ENCODE measurements at places on chromosomes 11 and 22.

GRCh38 chr11:79973721-79974617 is 533.1 kb upstream of the TENM4 start:
- peak; percentile 7 for DNase-seq

DNA sequence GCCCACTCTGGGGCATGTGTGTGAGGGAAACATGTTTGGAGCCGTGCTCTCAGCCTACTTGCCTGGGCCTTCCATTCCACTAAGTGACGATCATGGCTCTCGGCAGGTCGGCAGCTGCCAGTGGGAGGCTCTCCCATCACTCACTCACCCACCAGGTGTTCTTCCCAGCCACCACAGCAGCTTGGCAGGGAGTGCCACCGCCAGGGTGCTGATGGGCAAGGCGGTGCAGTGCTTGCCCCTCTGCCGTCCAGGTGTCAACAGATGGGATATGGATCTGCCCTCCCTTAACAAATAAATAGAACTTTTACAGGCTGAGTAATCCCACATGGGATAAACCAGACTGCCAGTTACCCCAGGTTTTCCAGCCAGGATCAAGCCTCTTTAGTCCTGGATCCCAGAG is 205.5 kb upstream of the TMEM45B start:
- no peak for DNase-seq

- no peak for DNase-seq
Observed at GRCh38 chr11:8234910-8235309, 28.8 kb downstream of the LMO1 start.

- DNase-seq: no peak
Observed at GRCh38 chr22:49925525-49926128, 7.2 kb downstream of the CRELD2 start.

DNA sequence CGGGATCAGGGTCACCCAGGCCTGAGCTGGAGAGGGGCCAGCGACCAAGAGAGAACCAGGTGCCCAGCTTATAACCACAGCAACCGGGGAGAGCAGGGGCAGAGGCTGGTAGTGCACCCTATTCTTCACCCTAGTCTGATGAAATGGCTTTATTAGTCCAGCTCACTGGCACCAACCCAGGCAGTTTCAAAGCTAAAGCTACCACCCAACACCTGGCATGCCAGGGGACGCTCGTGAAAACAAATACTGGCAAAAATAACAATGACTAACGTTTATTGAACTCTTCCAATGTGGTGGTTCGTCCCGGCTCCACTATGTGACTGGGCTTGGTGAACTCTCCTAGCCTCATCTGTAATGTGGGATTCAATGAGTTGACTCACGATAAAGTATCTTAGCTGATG is 30.6 kb downstream of the SCGB1A1 start:
- DNase-seq: no peak

DNA sequence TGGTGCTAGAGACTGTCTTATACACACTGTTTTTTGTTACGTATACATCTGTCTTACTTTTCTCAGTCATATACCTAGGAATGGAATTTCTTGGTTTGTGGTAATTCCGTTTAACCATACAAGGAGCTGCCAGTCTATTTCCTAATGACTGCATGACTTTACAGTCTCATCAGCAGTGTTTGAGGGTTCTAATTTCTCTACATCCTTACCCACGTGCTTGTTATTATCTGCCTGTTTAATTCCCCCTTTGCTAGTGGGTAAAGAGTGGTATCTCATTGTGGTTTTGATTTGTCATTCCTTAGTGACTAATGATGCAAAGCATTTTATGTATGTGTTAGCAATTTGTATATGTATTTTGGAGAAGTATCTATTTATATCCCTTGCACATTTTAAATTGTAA is 1008.0 kb downstream of the FAM181B start:
- no peak for DNase-seq

DNA sequence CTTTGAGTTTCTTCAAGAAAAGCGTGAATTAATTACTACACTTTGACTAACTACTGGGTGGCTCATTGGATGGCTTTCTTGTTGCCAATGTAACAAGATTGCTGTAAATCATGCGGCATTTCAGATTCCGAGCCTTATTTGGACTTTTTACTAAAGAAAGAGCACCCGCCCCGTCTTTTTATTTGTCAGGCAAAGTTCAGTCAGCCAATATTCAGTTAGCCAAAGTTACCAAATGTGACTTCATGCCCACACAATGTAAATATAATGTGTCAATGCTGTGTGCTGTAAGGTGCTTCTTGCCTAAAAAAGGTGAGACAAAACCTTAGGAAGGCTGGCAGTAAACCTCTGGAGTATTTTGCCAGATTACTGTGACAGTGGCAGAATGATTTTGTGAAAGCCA is 14.8 kb downstream of the FLI1 start:
- no peak for DNase-seq

- no peak for DNase-seq
Observed at GRCh38 chr11:19441288-19441687, 200.5 kb upstream of the E2F8 start.

DNA sequence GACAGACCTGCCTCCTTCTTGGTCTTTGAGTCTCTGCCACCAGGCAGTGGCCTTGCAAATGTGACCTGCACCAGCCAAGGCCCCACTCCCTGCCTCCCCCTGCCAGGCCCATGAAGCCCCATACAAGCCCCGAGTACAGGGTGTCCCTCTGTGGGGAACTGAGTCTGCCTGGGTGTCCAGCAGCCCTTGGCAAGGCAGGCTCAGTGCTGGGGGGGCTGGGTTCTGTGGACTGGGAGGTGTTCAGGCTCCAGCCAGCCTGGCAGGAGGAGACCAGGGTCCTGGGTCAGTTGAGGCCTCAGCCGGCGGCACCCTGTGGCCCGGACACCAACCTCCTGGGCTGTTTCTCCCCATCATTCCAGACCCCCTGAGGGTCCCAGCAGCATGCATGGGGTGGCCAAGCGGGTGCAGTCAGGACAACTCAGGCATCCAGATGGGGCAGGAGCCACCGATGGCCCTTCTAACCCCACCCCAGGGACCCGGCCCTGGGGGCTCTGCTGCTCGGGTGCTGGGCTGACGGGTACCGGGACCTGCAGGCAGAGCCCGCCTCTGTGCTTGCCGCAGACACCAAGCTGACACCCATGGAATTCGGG is 5.7 kb downstream of the MUC5AC start:
- DNase-seq: no peak

GRCh38 chr11:130325691-130326090 is 11.0 kb upstream of the ZBTB44 start:
- no peak for DNase-seq

- DNase-seq: no peak
Observed at GRCh38 chr22:47299863-47300697, 537.6 kb downstream of the TBC1D22A start.

DNA sequence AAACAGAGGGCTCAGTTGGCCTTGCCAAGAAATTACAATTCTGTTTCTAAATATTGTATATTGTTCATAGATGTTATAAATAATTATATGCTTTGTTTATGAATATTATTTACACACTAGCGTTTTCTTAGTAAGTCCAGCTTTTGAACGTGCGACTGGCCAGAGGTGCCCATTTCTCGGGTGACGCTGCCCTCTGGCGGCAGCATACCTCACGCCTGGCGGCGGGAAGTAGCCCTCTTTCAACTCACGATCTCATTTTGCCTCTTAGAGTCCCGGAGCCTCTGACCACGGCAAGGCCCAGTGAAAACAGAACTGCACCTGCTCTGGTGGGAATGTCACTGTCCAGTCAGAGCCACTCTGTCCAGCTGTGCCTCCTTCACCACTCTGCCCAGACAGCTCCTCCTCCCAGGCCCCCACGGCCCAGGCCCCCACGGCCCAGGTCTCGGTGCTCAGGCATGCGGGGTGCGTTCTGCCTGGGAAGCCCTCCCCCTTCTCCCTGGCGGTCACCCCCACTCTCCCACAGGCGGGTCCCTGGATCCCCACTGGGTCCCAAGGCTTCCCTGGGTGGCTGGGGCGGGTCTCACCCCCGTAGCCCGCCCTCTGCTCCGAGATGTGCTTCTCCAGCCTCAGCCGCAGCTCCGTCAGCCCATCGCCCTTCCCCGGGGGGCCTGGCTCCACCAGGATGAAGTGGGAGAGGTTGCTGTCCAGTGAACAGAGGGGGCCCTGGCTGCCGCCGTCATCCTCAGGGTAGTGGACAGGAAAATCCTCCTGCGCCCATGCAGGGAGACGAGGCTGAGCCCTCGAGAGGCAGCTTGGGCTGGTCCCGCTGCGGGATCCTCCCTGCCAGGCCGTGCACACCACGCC is 19.3 kb downstream of the TSSC4 start:
- DNase-seq: peak; percentile 45

- no peak for DNase-seq
Observed at GRCh38 chr11:108698844-108699642, 34.2 kb downstream of the DDX10 start.

GRCh38 chr11:18173225-18173866 is 709 bp downstream of the MRGPRX4 start:
- no peak for DNase-seq

- DNase-seq: no peak
Observed at GRCh38 chr11:7471071-7471470, 14.2 kb upstream of the OLFML1 start.

- no peak for DNase-seq
Observed at GRCh38 chr11:120222916-120223315, 12.1 kb downstream of the OAF start.

DNA sequence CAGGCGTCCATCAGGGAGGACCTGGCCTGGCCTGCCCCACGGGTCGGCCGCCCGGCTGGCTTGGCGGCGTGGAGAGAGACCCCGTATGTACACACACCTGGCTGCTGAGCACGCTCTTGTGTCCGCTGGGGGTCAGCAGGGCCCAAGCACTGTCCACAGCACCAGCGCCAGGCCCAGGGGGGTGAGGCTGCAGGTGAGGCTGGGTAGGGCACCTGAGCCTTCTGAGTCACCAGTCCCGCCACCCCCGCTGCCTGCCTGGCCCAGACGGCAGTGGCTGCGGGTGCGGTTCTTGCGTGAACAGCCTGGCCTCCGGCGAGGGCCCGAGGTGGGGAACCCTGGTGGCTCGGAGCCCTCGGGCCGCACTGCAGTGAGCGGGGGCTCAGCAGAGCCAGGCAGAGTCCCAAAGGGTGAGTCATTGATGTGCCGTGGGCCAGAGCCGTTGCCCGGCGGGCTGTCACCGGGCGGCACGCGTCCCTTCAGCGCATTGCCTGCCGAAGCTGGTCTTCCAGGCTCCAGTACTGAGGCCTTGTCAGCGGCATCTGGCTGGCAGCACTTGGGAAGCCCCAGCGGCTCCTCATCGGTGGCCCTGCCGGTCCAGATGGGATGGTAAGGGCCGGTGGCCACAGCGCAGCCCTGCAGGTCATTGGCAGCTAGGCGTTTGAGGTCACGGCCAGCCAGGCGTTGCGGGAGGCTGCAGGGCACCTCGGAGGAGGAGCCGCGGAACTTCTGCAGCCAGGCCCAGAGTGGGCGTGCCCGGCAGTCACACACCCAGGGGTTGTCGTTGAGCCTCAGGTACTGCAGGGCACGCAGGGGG is 26.3 kb downstream of the RTN4R start:
- DNase-seq: no peak

DNA sequence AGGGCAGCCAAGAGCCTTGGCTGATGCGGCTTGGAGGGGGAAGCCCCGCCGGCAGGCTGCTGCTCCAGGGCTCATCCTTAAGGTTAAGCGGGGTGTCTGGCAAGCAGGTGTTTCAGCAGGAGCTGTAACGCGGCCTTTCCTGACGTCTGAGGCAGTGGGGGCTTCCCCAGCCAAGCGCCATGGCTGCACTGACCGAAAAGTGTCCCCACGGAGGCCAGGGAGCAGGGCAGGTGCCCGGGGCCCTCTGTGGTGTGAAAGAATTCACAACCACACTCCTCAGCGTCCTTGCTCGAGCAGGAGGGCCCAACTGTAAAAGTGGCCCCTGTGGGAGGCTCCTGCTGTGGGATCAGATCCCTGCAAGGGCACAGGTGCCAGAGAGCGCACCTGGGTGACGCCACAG is 79.2 kb downstream of the DHCR7 start:
- DNase-seq: no peak

GRCh38 chr11:62477927-62478326 is 59.1 kb downstream of the SCGB1A1 start:
- no peak for DNase-seq

- DNase-seq: no peak
Observed at GRCh38 chr11:92852229-92852628, 117.2 kb upstream of the MTNR1B start.

DNA sequence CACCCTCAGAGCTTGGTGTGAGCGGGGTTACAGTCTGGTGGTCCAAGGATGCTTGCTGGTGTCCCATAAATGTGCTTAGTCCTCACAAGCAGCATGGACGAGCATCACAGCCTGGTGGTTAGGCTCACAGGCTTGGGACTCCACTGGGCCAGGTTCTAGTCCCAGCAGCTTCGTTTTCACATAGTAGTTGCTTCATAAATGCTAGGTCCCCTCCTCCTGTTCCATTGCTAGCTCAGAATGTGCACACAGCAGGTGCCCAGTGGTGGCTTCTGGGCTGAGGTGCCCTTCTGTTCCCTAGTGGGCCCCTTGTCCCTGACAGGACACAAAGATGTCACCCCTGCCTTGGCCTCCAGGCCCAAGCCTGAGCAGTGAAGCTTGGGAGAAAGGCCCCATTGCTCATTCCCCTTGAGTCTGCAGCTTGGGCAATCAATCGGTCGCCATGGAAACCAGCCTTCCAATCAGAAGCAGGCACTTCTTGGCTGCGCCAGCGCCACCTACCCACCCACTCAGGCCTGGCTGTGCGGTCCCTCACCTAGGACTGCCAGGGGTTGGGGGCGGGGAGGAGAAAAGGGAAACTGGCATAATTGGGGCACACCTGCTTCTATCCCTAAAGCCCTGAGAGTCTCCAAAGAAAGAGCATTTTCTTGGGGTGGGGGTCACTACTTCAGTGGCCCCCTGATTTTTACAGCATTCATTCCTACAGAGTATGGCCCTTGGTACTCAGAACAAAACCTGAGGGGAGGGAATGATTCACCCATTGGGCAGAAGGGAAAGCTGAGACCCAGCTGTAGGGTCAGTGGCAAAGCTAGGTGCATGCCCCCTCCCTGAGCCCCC is 48.1 kb downstream of the CYTH4 start:
- no peak for DNase-seq

DNA sequence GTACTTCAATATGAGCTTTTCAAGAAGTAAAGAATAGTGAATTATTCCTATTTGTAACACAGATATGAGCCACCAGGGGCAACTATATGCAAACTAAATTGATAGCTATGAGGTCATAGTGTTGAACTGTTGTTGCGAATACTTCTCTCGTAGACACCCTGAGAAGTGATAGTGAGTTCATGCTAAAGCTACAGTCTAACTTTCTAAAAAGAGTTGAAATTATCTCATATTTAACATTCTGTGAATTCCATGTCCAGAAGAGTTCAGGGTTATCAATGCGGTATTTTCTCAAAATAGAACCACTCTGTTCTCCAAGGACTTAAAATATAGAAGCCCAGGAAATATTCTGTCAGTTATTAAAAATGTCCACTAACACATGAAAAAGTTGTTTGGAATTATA is 185.4 kb downstream of the AASDHPPT start:
- no peak for DNase-seq

Measured in amniotic stem cell (primary cell).